Progenitor cell of endocrine pancreas (in vitro differentiated cells): ENCODE measurements at places on chromosomes 6 and 20.

GRCh38 chr6:131169613-131170012, 34.3 kb downstream of the AKAP7 start:
- DNase-seq: no peak

DNA sequence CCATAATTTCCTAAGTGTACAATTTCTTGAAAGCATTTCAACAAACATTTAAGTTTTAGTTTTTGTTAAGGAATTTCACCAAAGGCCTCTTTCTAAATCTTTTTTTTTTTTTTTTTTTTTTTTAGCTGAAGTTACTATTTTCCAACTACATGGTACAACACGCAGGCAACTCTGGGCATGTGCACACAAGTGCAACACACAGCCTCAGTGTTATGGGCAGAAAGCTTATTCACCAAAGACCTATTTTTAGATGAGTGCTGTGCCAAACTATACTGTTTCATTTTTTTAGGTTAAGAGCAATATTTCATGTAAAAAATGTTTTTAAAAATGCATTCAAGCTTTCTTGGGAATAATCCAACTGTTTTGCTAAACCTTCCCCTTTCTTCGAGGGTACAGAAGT, 42.0 kb upstream of the MAP3K4 start:
- DNase-seq: no peak

GRCh38 chr6:104607501-104607900, 252.2 kb downstream of the HACE1 start:
- no peak for DNase-seq

DNA sequence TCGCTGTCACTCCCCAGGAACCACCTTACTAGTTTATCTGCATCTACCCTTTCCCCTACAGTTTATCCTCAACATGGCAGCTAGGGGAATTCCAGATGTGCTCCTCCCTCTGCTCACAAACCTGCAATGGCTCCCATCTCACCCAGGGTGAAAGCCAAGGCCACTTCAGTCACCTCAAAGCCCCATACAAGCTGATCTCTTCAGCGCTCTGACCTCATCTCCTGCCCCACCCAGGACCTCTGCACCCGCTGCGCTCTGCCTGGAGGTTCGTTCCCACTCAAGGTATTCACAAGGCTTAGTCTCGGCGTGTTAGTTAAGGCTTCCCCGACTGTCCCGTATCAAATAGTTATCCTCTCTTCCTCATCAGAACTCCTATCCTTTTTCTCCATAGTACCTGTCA, 28.6 kb upstream of the SPDEF start:
- DNase-seq: no peak

GRCh38 chr6:67683960-67684359, 951.1 kb upstream of the ADGRB3 start:
- no peak for DNase-seq

GRCh38 chr6:42821846-42822245, 40.0 kb downstream of the BICRAL start:
- DNase-seq: no peak

DNA sequence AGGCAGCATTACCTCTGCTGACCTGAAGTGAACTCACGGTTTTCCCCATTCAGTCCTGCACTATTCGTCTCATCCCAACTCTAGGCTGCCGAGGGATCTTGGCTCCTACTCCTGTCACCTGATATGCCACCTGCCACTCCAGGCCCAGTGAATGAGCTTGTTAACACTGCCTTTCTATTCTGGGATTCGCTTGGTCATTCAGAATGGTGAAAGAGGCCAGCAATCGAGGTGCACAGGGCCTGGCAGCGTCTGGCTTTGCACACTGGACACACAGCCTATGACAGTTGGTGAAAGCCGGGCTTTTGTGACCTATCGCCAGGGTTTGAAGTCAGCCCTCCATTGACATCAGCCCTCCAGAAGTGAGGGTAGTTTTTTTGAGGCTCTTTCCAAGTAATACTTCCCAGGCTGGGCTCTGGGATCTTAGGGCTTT, 59.3 kb upstream of the MYL9 start:
- DNase-seq: no peak

- no peak for DNase-seq
These were observed 1.3 kb downstream of the CGA start for GRCh38 chr6:87093651-87094050.

DNA sequence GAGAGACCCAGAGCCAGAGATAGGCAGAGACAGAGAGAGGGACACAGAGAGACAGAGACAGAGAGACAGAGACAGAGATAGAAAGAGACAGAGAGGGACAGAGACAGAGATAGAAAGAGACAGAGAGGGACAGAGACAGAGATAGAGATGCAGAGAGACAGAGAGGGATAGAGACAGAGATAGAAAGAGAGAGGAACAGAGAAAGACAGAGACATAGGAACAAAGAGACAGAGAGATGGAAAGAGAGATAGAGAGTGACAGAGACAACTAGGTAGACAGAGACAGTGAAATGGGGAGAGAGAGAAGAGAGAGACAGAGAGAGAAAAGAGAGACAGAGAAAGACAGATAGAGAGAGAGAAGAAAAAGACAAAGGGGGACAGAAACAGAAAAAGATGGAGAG, 165.4 kb upstream of the FOXQ1 start:
- no peak for DNase-seq

DNA sequence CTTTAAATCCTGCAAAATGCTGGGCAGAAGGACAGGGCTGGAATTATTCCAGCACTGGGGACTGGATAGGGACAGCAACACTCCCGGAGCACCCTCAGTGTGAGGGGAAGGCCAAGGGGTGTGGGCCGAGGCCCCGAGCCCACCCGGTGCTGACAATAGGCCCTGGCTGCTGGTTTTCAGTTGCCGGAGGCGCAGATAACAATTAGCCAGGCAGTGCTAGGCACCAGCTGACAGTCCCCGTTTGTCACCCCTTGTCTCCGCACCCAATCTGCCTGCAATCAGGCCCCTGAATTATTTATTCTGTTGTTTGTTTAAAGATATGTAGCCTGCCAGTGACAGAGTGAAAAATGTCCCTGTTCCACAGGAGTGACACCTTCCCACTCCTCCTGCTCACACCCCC, 120.0 kb downstream of the GRM4 start:
- no peak for DNase-seq

DNA sequence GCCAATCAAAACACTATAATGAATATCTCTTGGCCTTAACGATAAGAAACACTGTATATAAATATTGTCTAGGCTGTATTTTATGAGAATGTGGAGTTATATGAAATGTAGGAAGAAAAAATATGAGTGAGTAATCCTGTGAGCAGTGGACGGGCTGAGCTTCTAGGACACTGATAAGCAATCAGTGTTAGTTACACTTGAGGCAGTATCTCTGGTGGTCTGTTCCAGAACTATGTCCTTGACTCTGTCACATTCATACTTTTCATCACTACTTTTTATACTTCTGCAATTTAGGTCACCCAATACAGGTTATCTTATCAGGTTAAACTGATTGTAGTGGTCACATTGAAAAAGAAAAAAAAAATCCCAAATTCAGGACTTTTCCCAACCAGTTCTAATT, 360.4 kb downstream of the LAMA2 start:
- no peak for DNase-seq

GRCh38 chr6:42163981-42164380, 9.2 kb upstream of the GUCA1A start:
- DNase-seq: no peak

DNA sequence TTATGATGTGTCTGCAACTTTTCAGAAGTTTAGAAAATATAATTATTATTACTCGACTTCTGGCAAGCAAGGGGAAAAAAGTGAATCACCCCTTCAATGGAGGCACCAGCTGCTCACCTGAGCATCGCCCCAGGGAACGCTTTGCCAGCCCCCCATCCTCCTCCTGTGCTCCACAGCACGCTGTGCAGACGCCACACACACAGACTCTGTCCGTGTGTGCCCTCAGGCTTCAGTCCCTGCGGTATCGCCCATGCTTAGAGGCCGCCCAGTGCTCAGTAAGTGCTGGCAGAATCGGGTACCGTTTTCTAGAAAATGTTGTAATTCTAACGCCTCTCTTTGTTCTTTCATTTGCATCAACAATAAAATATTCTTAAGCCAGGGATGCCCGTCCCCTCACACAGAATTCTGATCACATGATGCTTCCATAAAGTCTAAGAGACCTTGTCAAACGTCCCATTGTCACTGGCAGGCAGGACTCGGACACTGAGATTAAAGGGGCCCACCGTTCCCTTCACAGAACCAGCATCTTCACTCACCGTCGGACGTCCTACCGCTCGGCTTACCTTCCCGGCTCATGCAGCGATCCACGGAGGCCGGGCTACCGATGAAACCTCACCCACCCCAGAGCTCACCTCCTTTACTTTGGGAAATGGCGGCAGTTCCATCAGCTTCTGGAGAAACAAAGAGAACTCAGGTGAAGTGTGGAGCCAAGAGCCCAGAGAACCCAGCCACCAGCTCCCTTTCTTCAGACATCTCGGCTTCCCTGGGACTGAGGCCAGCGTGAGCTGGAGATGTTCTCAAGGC, 105.5 kb downstream of the DLL1 start:
- DNase-seq: no peak

- DNase-seq: no peak
These were observed 36.5 kb upstream of the BCLAF1 start for GRCh38 chr6:136326038-136326553.

GRCh38 chr20:44734938-44735337, 10.7 kb upstream of the KCNK15 start:
- no peak for DNase-seq

DNA sequence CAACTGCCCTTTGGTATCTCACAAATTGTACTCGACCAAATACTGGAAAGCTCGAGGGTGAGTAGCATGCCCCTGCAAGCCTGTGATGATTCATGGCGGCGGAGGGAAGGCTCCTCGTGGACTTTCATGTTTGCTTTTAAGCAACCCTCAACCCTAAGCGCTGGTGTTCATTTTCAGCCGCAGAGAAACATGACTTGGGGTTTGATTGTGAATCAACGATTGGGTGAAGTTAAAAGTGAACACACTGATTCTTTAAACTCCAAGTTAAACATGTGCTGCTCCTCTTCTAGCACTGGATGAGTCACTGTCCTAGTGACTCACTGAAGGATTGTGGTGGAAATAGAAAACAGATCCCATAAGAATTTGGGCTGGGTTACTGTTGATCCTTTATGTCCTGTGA, 8.3 kb downstream of the CD109 start:
- DNase-seq: no peak

DNA sequence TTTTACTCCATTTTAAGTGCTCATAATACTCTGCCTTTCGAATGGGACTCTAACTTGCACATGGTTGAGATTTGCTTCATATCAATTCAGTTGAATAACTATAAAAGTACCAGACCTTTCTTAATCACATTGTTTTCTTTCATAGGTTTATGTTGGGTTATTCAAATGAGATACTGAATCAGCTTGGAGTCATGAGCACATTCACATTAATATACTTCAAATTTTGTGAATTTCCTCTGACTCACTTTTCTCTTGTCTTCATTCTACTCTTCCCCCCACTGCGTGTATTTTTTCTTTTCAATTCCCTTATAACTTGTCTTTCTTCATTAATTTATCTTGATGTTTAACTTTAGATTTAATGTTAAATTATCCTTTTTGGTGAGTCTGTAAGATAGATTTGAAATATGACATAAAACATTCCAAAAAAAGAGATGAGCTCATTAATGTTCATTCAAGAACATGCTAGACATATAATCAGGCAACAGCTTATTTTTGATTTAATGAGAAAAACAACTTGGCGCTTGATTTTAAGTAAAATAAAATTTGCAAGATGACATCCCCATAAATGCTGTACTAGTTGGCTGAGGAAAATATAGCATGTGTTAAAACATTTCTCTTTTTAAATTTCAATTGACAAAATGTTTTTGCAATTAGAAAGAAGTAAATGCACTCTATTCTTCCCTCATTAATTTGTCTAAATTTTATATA, 736.0 kb downstream of the CD109 start:
- no peak for DNase-seq

- no peak for DNase-seq
These were observed 109.1 kb downstream of the SASH1 start for GRCh38 chr6:148451690-148452089.

DNA sequence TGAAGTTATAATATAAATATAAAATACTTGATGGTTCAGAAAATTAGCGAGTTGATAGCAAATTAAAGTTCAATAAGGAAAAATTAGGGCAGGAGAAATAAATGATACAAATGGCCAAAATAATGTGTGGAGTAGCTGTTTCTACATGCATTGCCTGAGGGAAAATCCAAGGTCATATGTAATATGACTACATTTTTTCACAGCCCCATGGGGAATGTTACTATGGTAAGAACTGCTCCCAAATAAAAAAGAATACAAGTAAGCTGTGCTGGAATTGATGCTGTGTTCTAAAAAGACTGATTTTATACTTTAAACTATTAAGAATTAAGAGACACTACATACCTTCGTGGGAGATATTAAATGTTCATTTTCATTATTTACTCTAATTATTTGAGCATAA, 34.1 kb downstream of the MEI4 start:
- no peak for DNase-seq

DNA sequence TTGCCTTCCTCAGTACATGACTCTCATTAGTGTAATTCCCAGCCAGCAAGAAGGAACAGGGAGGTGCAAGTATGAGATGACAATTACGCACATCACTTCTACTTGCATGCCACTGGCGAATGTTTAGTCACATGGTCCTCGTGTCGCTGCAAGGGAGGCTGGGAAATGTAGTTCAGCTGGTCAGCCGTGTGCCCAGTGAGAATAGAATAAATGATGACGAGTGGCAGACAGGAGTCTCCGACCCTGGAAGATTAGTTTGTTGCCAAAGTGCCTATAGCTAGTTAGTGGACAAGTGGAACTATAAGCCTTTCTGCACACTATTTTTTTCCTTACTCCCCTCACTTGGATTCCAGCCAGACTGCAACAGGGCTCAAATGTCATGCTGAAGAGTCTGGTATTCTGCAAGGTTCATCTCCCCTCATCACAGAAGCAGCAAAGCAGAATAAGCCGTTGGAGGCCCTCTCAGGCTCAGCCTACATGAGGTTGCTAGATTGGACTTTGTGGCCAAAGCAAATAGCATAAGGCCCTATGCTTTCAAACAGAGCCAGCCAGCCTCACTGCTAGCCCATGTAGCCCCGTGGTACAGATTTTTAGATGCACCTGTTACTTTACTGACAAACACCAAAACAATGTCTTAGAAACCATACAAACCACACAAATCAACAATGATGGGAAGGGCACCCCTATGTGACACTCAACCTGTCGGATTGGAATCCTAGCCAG, 9.7 kb downstream of the LINC00237 start:
- DNase-seq: no peak

DNA sequence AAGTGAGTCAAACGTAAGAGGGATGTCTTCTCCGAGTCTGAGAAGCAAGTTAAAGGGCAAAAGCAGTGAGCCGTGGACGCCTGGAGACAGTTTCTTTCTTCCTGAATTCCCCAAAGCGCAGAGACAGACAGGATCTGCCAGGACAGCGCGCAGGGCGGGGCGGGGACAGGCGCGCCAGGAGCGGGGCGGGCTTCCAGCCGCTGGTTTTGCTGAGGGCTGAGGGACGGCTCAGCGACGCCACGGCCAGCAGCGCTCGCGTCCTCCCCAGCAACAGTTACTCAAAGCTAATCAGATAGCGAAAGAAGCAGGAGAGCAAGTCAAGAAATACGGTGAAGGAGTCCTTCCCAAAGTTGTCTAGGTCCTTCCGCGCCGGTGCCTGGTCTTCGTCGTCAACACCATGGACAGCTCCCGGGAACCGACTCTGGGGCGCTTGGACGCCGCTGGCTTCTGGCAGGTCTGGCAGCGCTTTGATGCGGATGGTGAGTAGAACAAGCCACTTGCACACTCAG, at the start of gene SCGN:
Gene SCGN (plus strand): TSS at position 209 of the 509 bp plus-strand sequence. CDS start 189 bp downstream, at position 398.
- peak; percentile 69 for DNase-seq
